CD14-positive monocyte (primary cell): ENCODE measurements at places on chromosomes 3 and 15.

DNA sequence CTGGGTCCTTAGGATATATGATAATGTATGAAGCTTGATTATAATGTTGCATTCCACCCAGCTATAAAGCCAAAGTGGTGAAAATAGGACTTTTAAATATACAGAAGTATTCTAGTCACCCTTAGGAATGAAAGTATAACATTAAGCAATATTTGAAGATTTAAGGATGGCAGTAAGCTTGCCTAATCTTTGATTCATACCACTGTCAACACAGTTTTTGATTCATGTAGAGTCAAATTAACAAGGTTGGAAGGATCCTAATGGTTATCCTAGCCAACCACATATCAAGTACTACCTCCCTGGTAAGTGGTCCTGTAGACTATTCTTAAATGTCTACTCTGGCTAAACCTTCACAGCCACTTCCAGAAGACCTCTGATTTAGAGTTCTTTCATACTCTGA is 18.6 kb downstream of the ARIH1 start:
- DNase-seq: peak; percentile 10

GRCh38 chr3:158465074-158465473 is 105.9 kb upstream of the MLF1 start:
- no peak for DNase-seq

GRCh38 chr15:61227269-61227949 is 1.7 kb downstream of the RORA start:
- DNase-seq: no peak

- DNase-seq: no peak
These were observed 567.8 kb downstream of the EPHB1 start for GRCh38 chr3:135362889-135363288.

- peak; percentile 84 for DNase-seq
These were observed 37.2 kb downstream of the BHLHE40 start for GRCh38 chr3:5016211-5017161.

GRCh38 chr15:66679061-66679656 is 22.9 kb upstream of the SMAD6 start:
- no peak for DNase-seq
